Stimulated activated CD4-positive, alpha-beta T cell treated with anti-CD3 and anti-CD28 coated beads, Interleukin-1b, Interleukin-23, amount 100 ng/mL, for 4 hours (primary cell): ENCODE measurements at places on chromosomes 3 and 15.

- DNase-seq, result no peak
Observed at GRCh38 chr3:88059380-88060170, 520 bp downstream of the ZNF654 start.

DNA sequence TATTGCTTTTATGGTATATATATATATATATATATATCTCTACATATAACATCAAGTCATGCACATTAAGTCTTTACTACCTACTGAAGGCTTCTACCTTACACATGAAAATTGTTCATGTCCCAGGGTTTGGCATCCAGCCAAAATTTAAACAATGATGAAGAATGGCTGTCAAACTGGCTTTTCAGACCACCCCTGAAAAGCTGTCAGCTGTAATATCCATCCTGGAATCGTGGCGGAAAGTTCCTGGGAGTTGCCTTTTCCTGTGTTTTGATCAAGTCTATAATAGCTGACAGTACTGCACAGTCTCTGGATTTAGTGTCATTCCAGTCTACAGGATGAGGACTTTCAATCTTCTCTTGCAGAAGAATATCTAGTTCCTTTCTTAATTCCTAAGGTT, 48.3 kb downstream of the DHX36 start:
- DNase-seq, result no peak

- peak; percentile 32 for DNase-seq
Observed at GRCh38 chr15:76996526-76997401, 1.8 kb downstream of the PSTPIP1 start.

DNA sequence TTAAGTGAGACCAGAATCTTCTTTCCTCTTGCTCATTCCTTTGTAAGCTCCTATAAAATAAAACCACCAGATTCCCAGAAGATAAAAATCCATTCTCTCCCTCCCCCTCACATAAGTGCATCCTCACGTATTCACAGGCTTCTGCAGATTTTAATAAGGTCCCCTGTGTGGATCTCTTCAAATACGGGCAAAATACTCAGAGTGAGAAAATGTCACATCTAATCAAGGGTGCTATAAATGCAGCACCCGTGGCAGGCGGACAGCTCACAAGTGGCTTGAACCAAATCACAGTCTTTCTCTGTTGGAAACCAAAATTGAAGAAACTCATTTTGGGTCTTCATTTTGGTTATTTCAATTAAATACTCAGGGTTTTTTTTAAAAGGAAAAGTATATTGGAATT, 212.9 kb upstream of the CMC1 start:
- DNase-seq, result no peak

GRCh38 chr3:15332405-15333098, at the start of gene SH3BP5:
SH3BP5 (minus strand) TSS chr3:15332586; CDS start chr3:15332408, 178 bp downstream.
- peak; percentile 69 for DNase-seq

DNA sequence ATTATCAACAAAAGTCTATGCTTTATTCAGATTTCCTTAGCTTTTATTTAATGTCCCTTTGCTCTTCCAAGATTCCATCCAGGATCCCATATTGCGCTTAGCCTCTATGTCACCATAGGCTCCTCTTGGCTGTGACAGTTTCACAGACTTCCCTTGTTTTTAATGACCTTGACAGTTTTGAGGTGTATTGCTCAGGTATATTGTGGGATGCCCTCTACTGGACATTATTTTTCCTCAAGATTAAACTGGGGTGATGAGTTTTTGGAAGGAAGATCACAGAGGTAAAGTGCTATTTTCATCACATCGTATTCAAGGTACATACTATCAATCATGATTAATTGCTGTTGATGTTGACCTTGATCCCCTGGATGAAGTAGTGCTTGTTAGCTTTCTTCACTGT, 99.1 kb upstream of the SMAD3 start:
- DNase-seq, result no peak

GRCh38 chr3:155554777-155555451, 190.0 kb downstream of the PLCH1 start:
- no peak for DNase-seq

- no peak for DNase-seq
Observed at GRCh38 chr3:55427739-55428138, 59.4 kb downstream of the WNT5A start.

- DNase-seq, result no peak
Observed at GRCh38 chr3:122067214-122067550, 12.0 kb downstream of the CD86 start.

- DNase-seq, result no peak
Observed at GRCh38 chr15:31487811-31488436, 161.3 kb downstream of the KLF13 start.

- no peak for DNase-seq
Observed at GRCh38 chr3:113620091-113620490, 76.4 kb downstream of the USF3 start.

GRCh38 chr15:78369161-78369560, 29.0 kb downstream of the CRABP1 start:
- no peak for DNase-seq

- peak; percentile 64 for DNase-seq
Observed at GRCh38 chr15:77496715-77497109, 76.0 kb downstream of the HMG20A start.

GRCh38 chr3:56365905-56366640, 102.2 kb downstream of the ERC2 start:
- no peak for DNase-seq

- DNase-seq, result no peak
Observed at GRCh38 chr3:190498293-190498692, 15.6 kb upstream of the IL1RAP start.
